AG08395 (cell line): ENCODE measurements at places on chromosomes 1 and 21.
A peak's percentile ranks its signal among the peaks of the same experiment; 100 is the strongest.

DNA sequence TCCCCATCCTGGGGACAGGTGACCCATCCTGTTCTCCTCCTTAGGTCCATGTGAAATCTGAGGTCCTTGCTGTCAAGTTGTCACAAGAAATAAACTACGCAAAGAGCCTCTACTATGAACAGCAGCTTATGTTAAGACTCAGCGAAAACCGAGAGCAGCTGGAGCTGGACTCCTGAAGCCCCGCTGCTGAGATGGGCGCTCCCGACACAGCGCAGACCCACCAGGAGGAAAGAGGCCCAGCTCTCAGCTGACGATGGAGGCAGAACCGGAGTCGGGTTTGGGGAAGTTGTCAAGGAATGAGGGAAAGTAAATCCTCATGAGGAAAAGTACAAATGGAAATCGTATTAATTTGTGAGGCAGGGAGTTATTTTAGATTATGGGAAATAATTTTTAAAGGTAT lies 109.2 kb downstream of the DHRS3 start:
- no peak for DNase-seq

DNA sequence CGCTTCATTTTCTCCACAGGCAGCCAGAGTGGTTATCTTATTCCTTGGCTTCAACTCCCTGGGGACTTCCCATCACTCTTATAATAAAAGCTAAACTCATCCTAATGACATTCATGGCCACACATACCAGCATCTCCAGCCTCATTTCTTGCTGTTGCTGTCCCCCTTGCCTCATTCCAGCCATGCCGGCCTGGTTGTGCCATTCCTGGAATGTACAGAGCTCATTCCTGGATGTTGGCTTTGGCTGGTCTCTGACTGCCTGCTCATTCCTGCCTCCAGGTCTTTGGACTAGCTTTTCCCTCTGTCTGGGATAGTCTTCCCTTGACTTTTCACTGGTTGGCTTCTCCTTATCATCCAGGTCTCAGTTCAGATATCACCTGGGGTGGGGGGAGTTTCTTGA lies 2.4 kb upstream of the PEF1 start:
- DNase-seq: peak; percentile 59

DNA sequence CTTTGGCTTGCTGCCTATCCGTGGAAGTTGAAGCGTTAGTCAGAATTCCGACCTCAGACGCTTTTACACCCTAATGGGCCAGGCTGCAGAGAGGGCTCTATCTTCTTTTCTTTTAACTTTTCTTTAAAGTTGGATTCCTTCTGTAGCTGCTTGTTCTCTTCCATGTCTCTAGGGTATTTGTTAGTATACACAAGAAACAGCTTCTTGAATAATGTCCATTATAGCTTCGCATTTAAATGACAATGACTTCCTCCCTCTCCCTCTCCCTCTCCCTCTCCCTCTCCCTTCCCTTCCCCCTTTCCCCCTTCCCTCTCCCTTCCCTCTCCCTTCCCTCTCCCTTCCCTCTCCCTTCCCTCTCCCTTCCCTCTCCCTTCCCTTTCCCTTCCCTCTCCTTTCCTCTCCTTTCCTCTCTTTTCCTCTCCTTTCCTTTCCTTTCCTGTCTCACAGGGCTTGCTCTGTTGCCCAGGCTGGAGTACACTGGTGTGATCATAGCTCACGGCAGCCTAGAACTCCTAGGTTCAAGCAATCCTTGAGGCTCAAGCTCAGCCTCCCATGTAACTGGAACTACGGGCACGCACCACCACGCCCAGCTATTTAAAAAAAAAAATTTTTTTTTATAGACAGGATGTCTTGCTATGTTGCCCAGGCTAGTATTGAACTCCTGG lies 33.0 kb downstream of the RIPPLY3 start:
- no peak for DNase-seq

- no peak for DNase-seq
Observed at GRCh38 chr1:43426221-43426620, 27.5 kb downstream of the HYI start.

DNA sequence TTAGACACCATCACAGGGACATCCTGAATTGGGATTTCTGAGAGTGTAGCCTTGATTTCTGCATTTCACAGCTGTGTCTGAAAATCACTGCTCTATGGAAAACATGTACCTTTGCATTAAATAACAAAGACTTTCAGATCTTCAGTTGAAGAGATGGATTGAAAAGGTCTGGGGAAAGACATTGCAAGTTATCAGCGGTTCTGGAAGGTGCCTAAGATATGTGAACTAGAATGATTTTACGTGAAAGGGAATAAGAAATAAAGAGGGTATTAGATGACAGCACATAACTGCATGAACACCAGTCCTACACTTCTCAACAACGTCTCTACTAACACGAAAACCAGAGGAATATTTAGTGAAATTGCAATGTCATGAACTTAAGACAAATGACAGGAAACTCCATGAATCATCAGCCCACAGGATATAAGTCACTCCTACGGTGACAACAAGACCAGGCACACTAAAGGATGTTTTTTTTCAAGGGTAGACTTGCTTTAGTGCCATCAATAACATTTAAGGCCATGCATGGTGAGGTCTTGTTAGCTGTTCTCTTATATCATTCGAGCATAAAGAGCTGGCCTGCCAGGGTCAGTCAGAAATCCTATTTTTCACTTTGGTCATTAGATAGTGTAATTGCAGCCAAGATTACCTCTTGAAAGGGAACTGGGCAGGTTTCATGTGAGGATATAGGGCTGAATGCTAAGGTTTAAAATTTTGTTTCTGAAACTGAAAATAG lies 283.1 kb downstream of the GRIK1 start:
- peak; percentile 34 for DNase-seq

DNA sequence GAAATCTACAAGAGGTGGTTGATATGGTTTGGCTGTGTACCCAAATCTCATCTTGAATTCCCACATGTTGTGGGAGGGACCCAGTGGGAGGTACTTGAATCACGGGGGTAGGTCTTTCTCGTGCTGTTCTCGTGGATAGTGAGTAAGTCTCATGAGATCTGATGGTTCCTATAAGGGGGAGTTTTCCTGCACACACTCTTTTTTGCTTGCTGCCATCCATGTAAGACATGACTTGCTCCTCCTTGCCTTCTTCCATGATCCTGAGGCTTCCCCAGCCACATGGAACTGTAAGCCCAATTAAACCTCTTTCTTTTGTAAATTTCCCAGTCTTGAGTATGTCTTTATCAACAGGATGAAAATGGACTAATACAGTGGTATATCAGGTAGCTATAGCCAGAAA lies 5.2 kb upstream of the VWA5B1 start:
- no peak for DNase-seq

- DNase-seq: no peak
Observed at GRCh38 chr1:30603081-30603858, 120.1 kb downstream of the MATN1 start.

GRCh38 chr21:21606041-21606440 lies 607.8 kb downstream of the NCAM2 start:
- no peak for DNase-seq

DNA sequence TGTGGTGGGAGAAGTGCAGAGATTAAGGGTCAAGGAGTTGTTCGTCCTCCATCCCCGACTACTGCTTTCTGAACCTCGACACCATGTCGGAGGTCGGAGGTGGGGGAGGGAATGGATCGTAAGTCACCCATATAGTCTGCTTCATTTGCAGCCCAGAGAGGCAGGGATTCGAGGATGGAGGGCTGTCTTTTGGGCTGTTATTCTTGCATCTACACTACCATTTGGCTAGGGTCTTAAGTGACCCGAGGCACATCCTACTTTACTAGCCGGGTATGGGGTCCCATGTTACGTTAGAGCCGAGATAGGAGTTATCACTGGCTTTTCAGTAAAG lies 578 bp downstream of the USP21 start:
- DNase-seq: no peak

DNA sequence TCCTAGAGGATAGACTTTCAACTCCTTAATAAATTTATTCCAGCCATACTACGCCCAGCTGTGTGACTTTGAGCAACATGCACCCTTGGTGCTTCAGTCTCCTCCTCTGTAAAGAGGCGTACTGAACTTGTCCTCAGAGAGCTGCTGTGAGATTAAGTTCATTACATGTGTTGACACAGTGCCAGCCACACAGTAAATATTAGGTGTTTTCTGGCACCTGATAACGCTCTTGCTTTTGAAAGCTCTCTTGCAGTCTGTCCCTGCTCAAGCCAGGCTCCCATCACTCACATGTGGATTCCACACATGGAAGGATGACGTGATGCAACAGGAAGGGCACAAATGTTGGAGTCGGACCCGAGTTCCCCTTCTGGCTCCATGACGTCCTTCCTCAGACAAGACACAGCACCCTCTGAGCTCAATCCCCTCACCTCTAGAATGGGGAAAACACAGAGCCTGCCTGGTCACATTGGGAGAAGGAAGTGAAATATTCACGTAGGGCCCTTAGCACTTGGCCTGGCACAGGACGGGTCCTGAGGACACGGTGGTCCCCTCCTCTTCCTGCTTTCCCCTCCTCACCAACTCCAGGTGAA lies 7.7 kb downstream of the IFNLR1 start:
- DNase-seq: no peak

GRCh38 chr1:62013264-62013663 lies 181.4 kb upstream of the L1TD1 start:
- no peak for DNase-seq

DNA sequence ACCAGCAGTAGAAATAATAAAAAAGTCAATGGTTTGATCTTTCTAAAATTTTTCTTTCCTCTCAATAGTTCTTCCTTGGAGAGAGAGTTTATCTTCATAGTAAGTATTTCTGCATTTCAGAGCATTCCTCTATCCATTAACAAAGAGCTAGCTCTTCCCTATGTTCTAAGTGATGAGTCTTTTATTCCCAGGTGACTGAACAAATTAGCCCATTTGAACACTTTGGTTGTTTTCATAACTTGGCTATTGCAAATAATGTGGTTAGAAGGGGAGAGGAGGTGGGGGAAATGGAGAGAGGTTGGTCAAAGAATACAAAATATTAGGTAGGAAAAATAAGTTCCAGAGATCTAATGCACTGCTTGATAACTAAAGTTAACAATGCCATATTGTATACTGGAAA lies 598.9 kb downstream of the KCNT2 start:
- no peak for DNase-seq

DNA sequence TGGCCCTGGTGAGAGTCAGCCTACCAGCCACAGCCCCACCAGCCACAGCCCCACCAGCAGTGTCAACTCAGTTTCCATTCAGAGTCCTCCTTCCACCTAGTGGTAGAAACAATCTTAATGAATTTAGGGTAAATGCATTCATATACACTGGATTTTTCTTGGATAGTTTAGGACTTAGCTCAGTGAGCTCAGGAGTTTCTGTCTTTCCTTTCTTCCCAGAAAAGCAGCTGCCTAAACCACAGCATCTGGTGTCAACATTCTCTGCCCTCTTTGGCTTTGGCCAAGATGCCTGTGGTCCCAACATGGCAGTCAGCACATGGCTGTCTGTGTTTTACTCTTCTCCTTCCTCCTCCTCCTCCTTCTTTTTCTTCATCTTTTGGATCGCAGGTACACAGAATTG lies 94.0 kb downstream of the CLIC6 start:
- peak; percentile 62 for DNase-seq

DNA sequence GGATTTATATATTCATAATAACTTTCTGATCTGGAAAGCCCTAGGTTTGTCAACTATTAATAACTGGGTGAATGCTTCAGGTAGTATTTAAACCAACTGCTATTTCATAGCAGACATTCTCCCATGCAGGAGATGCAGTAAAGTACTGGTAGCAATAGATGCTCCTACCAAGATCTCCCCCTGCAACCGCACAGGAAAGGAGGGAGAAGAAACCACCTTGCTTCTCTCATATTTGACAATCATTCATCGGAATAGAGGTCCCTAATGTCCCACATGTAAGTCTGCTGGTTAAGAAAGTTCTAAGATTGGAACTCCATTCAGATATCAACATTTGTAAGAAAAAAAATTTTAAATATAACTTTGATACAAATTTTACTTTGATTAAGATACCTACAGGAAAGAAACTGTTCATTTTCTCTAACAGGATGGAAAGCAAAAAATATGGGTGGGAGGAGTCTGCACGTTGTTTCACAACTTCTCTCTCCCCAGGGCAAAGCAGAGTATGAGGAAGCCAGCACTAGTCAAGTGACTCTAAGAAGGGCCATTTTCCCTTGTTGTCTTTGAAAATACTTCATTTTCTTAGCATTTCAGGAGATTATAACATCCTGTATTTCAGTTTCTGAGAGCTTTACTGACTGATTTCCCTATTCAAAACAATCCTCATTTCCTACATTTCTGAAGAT lies at the start of gene PYHIN1:
TSS of gene PYHIN1 (plus strand) at position 498 of the 683 bp plus-strand sequence. CDS start 5,359 bp downstream, outside the sequence.
- DNase-seq: no peak

DNA sequence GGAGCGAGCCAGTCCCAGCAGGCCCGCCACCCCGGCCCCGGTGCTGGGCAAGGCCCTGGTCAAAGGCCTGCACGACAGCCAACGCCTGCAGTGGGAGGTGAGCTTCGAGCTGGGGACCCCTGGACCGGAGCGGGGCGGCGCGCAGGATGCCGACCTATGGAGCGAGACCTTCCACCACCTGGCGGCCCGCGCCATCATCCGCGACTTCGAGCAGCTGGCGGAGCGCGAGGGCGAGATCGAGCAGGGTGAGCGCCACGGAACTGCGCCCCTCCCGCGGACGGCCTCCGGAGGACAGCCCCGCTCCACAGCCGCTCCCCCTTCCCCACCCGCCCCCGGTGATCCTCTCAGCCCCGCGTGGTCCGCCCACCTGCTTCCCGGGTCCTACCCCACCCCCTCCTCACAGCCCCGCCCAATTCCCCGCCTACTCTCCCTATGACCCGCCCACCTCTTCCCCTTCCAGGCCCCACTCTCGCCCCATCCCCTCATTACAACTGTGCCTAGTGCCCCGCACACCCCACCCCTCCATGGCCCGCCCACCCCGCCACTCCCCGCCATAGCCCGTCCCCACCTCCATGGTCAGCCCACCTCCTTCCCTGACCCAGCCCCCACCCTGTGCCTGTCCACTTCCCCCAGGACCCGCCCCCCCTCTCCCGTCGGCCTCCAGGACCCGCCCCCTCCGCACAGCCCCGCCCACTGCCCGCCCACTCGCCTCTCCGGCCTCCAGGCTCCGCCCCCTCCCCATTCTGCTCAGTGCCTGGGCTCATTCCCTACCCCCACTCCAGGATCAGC lies 52.7 kb downstream of the VWA5B1 start:
- no peak for DNase-seq

- DNase-seq: no peak
Observed at GRCh38 chr1:89453123-89453972, 71.3 kb upstream of the LRRC8B start.

GRCh38 chr1:109750241-109750882 lies 9.5 kb upstream of the GSTM3 start:
- no peak for DNase-seq

GRCh38 chr21:34865400-34866241 lies 183.5 kb downstream of the RUNX1 start:
- DNase-seq: no peak

DNA sequence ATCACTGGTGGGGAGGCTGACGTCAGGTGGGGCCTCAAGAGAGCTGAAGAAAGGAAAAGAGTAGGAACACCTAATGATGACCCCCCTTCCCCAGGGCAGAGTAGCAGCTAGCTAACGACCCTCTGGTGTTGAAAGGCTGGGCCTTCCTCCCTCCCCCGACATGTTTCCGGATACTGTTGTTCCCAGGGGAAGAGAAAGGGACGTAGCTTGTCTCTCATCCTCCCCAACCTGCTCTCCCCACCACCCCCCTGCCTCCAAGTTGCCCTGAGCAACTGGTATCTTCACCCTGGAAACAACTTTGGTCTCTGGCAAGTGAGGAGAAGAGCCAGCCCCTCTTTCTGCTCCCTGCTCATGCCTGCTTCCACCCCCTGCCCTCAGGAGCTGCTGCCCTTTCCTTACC lies 2.4 kb downstream of the SEMA6C start:
- no peak for DNase-seq

GRCh38 chr1:3113047-3113740 lies 44.2 kb downstream of the PRDM16 start:
- no peak for DNase-seq

- DNase-seq: peak; percentile 47
Observed at GRCh38 chr1:66368261-66368660, 165.7 kb upstream of the SGIP1 start.
